Neural crest cell (in vitro differentiated cells): ENCODE measurements at places on chromosomes 16 and 17.

GRCh38 chr17:70137451-70138230 lies 31.7 kb upstream of the KCNJ2 start:
- no peak for DNase-seq

- no peak for DNase-seq
These were observed 28.7 kb downstream of the CHD9NB start for GRCh38 chr16:53024045-53024444.

DNA sequence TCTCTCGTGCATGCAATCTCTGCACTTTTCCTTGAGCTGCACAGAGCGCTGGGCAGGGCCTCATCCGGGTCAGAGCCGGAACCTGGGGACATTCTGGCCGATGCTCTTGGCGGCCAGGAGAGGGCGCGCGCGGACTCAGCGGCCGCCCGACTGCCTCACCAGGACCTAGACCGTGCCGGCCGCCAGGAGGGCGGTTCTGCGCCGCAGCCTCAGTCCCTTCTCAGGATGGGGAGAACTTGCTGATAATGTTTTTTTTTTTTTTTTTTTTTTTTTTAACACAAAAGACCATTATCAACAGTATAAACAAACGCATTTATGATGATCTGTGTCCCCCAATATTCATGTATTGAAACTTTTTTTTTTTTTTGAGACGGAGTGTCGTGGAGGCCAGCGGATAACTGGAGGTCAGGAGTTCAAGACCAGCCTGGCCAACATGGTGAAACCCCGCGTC lies 8.1 kb upstream of the FLYWCH2 start:
- peak; percentile 61 for DNase-seq

- DNase-seq, result no peak
These were observed 13.9 kb upstream of the LPCAT2 start for GRCh38 chr16:55494994-55495421.

DNA sequence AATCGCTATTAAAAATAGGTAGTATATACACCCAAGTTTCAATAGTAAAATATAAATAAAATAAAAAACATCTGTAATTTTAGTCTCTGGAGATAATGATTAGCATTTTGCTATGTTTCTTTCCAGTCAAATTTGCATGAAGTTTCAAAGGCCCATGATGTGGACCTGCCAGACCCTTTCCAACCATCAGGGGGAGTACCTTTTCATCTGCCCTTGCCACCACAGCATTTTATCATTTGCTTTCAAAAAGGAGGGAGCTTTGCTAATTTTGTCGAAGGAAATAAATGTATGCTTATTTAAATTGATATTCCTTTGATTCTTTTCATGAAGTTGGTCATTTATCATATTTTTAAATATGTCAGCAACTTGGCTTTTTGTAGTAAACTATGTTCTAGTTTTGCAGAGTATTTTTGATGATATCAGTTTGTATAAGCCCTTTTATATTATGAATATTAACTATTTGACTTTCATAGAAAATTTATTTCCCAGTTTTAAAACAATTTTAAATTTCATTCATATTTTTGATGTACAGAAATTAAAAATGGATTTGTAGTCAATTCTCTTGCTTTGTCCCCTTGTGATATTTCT lies 115.2 kb upstream of the NETO2 start:
- DNase-seq, result no peak

GRCh38 chr16:53156516-53156915 lies 101.7 kb downstream of the CHD9 start:
- no peak for DNase-seq

- DNase-seq, result no peak
These were observed 4.4 kb upstream of the MED9 start for GRCh38 chr17:17472333-17472920.

DNA sequence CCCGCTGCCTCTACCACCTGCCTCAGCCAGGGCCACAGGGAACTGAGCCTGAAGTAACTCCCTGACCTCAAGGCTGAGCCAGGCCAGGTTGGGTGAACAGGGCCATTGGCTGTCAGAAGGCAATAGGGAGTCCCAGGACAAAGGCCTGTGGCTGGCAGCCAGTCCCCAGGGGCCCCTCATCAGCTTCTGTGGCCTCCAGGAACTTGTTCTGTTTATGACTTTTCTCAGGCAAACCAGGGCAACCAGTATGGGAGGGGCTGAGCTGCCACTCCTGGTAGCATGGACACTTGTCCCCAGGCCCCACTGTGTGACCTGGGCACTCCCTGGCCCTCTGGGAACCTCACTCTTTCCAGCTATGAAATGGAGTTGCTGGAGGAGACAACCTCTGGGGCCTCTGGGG lies 40.1 kb downstream of the CPNE2 start:
- DNase-seq, result no peak

DNA sequence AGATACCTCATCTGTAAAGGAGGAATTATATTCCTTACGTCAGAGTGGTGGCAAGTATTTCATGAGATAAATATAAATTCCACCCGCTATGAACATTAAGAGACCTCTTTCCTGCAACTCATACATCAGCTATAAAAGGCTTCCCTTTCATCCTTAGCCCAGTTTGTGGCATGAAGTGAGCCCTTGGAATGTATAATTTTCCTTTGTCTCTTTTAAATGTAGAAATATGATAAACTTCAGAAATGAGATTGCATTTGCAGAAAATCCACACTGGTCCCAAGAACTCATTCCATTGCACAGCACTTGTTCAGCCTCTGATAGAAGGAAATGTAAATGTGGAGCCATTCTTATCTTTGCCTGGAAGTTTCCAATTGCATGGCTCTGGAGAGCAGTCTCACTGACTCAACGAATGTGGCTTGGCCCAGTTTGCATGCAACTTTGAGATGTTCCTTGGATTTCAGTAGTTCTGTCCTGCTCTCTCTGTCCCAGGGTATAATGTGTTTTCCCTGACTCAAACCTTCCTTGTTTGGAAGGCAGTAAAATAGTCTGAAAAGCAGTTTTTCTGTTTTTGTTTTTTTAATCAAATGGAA lies 746.4 kb downstream of the CDH11 start:
- no peak for DNase-seq

GRCh38 chr16:87056083-87056482 lies 261.1 kb downstream of the C16orf95 start:
- DNase-seq, result no peak

DNA sequence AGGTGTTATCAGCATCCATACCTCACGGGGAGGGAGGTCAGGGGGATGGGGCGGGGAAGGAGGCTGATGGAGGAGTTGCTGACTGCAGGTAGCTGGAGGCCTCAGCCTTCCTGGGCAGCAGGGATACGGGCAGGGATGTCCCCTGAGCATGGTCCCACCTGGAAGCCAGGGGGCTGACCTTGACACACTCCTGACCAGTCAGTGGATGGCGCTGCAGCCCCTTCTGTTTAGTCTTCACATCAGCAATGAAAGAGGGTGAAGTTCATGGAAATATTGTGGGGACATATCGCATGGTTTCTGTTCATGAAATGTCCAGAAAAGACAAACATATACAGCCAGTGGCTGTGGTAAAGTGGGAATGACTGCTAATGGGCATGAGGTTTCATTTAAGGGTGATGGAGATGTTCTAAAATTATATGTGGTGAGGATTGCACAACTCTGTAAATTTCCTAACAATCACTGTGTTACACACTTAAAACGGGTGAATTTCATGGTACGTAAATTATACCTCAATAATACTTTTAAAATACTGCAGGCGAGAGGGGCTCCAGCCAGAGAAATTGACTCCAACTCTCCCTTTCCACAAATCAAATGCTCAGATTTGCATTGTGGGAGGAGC lies 489.6 kb downstream of the CDH13 start:
- no peak for DNase-seq

DNA sequence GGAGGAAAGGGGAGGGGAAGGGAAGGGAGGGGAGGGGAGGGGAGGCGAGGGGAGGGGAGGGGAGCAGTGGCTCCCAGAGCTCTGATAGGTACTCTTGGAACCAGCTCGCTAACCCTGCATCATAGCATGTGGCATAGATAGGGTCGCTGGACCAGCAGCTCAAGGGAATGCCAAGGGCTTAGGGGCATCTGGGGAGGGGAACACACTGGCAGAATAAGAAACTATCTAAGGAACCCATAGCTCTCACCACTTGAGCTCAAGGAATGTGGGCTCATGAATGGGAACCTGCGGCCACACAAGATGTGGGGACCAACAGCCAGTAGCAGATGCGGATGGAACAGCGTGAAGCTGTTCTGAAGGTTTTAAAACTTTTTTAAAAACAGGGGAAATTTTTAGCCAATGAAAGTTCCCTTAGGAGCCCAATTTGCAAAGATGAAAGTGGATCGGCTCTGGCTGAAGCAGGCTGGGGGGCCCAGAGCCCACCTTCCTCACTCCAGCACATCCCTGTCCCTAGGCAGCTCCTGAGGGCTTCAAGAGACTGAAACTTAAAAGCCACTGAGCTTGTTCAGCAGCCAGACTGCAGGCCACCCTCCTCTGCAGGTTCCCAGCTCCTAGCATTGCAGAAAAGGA lies 46.9 kb downstream of the PIMREG start:
- no peak for DNase-seq

GRCh38 chr17:74610108-74610507 lies 13.4 kb downstream of the CD300E start:
- no peak for DNase-seq

DNA sequence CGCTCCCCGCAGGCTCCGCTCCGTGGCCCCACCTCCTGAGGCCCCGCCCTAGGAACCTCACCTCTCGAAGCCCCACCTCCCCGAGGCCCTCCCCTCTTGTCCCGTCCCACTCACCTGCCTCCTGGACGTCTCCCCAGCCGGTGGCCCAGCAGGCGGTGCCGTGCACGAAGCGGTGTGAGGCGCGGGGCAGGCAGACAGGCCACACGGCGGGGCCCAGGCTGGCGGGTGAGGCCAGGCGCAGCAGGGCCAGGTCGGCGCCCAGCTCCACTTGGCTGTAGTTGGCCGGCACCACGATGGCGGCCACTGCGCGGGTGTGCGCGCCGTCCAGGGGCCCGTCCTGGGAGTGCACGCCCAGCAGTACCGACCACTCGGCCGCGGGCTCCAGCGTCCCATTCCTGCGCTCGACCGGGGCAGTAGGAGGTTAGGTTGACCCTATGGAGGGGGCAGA lies 1.6 kb downstream of the PRSS36 start:
- no peak for DNase-seq

GRCh38 chr16:27736431-27736830 lies 186.5 kb downstream of the KATNIP start:
- no peak for DNase-seq

DNA sequence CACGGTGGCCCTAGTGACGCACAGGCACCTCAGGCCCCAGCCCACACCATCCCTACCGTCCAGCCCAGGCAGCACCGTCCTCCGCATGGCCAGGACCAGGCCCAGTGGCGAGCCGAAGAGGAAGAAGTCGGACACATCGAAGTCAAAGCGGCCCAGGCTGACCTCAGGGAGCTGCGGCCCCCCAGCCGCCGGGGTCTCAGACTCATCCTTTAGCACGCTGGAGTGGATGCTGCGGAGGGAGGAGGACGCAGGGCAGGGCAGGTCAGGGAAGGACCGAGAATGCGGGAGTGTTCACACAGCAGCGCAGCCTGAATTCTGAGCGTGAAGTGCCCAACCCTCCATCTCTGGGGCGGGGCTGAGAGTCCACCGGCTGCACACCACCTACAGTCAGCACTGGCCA lies 30.1 kb downstream of the PIMREG start:
- no peak for DNase-seq

GRCh38 chr16:77970371-77970770 lies 52.0 kb upstream of the CLEC3A start:
- no peak for DNase-seq

DNA sequence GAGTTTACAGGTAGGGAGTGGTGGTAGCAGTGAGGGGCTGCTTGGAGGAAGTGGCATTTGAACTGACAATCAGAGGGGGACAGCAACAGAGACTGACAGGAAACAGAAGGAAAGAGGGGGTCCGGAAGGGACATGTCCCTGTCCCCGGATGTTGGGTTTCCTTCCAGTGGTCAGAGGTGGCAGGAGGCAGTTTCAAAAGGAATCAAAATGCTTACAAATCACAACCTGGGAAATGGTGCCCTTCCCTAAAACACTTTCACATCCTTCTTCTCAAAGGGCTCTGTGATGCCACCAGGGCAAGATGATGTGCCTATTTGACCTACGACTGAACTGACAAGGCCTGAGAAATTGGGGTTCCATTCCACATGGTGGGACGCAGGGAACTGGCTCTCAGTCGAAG lies 19.7 kb downstream of the ADGRG1 start:
- DNase-seq, result no peak

DNA sequence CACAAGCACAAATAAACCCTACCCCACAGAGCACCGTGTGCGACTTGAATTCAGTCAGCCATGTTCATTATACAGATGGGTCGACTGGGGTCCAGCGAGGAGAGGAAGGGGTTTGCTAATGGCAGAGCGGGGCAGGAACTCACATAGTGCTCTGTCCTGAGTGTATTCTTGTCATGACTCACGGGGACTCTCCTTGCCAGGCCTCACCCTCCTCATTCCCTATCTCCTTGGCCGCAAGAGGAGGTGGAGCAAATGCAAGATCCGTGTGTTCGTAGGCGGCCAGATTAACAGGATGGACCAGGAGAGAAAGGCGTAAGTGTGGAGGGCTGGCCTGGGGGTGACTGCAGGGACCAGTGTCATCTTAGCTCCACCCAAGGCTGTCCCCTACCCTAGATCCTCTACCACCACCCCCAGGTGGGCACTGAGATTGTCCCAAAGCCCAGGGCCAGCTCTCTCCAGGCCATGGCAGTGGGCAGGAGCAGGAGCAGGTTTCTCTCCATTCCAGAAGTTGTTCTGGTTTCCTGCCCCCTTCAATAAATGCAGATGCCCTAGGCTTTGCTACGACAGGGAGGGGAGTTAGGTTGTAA lies 29.4 kb downstream of the SLC12A3 start:
- no peak for DNase-seq

DNA sequence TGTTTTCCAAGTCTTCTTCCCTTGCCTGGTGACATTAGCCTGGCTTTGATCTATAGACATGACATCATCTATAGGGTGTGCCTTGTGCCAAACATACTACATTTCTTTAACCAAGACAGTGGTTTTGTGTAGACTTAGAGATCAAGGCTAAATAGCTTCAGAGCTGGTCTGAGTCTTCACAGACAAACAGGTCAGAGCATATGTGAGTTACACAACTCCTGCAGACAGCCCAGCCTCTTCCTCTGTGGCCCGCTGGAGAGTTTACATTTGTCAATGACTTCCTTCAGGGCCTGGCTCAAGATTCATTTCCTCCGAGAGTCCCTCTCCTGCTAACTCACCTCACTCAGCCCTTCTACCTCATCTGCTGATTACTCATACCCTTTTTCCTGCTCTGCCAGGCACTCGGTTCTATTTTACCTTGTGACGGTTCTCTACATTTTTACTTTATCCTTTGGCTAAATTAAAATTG lies 73.1 kb upstream of the TANC2 start:
- no peak for DNase-seq

- DNase-seq, result no peak
These were observed 154.8 kb downstream of the XYLT1 start for GRCh38 chr16:17316005-17316404.

GRCh38 chr17:83080579-83080857 lies 1.1 kb downstream of the METRNL start:
- DNase-seq, result no peak
